ENCODE measurements at places on chromosomes 11 and 22. TPM values are rescaled to one million over a fixed set of nuclear protein-coding genes. Genes with fewer than 3 reads are reported as not detected.
A peak's percentile ranks its signal among the peaks of the same experiment; 100 is the strongest.

- DNase-seq = no peak
Measured at GRCh38 chr11:31529701-31530100, 20.1 kb downstream of the ELP4 start.

- no peak for DNase-seq
Measured at GRCh38 chr11:128208329-128209137, 378.8 kb downstream of the ETS1 start.

DNA sequence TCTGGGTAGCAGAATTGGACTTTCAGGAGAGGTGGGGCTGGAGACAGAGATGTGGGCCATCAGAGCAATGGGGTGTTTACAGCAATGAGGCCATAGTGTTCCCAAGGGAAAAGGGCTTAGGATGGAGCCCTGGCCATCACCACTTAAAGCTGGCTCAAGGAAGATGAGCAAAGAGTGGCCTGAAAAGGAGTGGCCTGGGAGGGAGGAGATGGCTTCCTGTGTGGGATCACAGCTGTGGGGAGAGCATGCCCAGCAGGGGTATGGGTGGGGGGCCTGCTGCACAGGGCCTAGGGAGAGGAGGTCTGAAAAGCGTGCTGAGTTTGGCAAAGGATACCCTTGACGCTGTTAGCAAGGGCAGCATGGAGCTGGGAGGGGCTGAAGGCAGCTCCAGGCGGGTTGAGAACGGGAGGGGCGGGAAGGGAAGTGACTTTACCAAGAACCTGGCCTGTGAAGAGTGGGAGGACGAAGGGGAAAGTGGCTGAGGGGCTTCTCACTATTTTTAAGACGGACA lies 13.9 kb downstream of the LRRC32 start:
- peak; percentile 81 for DNase-seq

DNA sequence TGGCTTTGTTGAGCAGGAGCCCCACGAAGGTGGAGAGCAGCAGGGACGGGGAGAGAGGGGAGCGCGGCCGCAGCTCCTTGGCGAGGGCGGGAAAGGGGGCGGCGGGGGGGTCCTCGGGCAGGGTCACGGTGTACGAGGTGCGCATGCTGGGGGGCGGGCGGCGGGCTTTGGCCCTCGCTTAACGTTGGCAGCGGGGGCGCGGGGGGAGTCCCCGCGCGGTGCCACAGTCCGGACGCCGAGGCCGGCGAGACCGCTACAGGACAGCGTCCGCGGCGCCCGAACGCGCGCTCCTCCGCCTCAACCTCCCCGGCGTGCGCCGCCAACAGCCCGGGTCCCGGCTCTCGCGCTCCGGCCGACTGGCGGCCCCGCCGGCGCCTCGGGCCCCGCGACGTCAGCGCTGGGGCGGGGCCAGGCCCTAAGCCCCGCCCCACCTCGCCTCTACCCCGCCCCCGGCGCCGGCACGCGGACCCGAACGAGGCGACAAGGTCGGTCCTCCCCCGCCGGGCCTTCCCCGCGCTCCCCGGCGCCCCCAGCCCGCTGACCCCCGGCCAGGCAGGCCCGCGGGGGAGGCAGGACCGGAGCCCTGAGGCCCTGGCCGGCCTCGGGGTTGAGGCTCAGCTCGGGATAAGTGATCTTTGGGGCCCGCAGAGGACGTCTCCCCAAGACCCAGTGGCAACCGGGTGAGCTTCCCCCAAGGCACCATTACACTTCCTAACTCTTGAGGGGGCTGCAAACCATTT lies 17.5 kb downstream of the USP2 start:
- no peak for DNase-seq

DNA sequence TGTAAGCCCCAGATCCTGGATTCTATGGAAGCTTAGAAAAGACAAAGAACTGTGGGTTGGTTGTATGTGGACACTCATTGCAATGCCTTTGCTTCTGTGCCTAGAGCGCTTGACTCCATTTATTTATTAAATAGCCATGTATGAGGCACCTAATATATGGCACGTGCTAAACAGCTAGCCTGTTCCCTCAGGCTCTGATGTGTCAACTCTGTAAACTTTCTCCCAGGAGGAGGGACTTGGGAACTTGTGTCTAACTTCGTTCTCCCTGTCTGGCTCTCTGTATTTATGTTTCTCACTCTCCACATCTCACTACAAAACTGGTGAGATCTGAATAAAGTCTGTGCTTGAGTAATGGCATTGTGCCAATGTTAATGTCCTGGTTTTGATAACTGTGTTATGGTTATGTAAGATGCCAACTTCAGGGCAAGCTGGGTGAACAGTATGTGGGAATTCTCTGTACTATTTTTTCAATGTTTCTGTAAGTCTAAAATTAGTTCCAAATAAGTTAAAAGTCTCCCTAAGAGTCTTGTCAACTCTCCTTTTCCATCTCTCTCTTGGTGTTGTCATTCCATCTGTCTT lies 34.1 kb upstream of the ZBTB16 start:
- no peak for DNase-seq

- no peak for DNase-seq
Measured at GRCh38 chr11:43278193-43278956, 33.4 kb upstream of the API5 start.

DNA sequence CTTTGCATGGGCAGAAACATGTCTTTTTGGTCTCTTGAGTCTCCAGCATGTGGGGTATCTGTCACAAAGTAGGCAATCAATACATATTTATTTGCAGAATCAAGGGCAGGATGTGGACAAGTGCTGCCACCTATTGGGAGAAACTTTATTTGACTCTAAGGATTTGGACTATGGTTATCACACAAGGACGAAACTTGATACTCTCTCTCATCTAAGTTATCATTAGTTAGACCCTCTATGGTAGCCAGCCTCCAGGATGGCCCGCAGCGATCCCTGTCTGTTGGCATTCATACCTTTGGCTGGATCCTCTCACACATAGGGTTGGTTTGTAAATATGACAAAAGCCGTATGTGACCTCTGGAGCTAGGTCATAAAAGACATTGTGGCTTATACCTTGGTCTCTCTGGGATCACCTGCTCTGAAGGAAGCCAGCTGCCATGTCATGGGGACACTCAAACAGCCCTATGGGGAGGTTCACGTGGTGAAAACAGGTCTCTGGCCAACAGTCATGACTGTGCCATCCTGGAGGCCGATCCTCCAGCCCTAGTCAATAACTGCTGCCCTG lies 1.1 kb upstream of the FBXO7 start:
- no peak for DNase-seq

- DNase-seq = no peak
Measured at GRCh38 chr11:99554232-99554903, 533.6 kb downstream of the CNTN5 start.

DNA sequence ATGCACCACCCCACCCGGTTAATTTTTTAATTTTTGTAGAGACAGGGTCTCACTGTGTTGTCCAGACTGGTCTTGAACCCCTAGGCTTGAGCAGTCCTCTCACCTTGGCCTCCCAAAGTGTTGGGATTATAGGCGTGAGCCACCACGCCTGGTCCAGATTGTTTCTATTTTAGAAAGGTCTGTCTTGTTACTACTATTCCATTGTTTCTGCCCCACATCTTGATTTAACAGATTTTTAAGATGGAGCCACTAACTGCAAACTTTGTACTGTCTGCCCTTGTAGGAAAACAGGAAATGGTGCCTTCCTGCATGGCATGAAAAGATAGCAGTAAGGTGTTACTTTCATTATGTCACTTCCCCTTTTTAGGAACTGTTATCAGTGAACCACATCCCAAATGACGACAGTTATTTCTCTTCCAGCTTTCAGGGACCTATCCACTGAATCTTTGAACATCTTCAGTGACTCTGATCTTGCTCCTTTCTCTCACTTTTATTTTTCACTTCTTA lies 23.2 kb downstream of the TAF1D start:
- DNase-seq = no peak

- DNase-seq = no peak
Measured at GRCh38 chr22:41862160-41862529, 29.2 kb downstream of the SREBF2 start.

- DNase-seq = no peak
Measured at GRCh38 chr22:23850136-23850611, 7.5 kb upstream of the SLC2A11 start.

- no peak for DNase-seq
Measured at GRCh38 chr11:95661162-95661561, 128.4 kb downstream of the FAM76B start.

DNA sequence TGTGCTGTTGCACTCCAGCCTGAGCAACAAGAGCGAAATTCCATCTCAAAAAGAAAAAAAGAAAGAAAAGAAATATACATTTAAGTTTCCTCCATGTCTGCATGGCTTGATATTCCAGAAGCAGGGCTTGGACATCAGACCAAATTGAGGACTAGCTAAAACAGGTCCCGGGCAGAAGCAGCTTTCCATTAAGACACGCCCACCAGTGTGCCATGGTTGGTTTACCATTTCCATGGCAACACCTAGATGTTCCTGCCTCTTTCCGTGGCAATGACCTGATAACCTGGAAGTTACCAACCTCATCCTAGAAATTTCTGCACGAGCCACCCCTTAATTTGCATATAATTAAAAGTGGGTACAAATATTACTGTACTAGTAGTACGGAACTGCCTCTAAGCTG lies 111.3 kb downstream of the NAT10 start:
- DNase-seq = no peak

DNA sequence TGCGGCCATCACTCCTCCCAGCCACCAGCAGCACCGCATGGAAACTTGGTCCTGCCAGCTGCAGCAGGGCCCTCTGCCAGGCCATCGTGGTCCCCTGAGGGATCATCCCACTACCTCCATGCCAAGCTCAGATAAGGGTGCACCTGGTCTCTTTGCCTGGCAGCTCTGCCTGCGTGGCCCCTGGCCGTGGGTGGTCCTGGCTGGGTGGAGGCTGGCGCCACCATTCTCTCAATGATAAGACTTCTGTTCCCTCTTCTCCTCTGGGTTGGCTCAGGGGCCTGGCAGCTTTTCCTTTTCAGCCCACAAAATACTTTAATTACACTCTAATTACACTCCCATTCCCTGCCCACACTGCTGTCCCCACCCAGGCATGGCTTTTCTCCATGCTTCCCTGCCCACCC lies 26.8 kb upstream of the TSKU start:
- no peak for DNase-seq

DNA sequence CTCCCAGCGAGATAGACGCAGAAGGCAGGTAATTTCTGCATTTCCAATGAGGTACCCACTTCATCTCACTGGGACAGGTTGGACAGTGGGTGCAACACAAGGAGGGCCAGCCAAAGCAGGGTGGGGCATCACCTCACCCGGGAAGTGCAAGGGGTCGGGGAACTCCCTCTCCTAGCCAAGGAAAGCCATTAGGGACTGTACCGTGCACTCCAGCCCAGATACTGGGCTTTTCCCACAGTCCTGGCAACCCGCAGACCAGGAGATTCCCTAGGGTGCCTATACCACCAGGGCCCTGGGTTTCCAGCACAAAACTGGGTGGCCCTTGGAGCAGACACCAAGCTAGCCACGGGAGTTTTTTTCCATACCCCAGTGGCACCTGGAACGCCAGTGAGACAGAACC lies 17.2 kb downstream of the TRPC6 start:
- no peak for DNase-seq

DNA sequence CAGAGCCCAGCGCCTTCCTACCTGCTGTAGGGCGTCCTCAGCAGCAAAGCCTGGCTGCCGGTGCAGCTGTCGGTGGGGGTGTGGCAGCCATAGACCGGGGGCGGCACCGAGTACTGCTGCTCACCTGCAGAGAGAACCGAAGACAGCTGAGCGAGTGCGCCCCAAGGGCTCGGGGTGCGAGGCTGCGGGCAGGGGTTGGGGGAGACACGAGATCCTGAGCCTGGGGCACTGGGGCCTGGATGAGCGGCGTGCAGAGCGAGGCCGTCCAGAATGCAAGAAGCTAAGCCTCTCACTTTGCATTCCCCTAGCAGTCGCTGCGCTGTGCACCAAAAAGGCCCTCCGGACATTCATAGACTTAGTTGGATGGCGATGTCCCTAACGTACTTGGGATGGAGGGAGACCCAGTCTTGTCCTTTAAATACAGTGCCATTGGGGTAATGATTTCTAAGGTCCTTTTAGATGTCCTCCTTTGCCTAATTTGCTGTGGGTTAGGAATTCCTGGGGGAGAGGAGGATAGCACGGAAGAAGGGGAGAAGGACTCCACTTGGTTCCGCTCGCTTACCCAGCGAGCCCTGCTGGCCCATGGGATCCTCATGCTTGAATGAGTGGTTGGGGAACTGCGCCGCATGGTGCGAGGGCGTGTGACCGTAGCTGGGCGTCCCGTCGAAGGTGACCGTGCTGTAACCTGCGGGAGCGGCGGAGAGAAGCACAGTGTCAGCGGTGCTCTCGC lies 7.2 kb downstream of the WT1 start:
- DNase-seq = no peak

DNA sequence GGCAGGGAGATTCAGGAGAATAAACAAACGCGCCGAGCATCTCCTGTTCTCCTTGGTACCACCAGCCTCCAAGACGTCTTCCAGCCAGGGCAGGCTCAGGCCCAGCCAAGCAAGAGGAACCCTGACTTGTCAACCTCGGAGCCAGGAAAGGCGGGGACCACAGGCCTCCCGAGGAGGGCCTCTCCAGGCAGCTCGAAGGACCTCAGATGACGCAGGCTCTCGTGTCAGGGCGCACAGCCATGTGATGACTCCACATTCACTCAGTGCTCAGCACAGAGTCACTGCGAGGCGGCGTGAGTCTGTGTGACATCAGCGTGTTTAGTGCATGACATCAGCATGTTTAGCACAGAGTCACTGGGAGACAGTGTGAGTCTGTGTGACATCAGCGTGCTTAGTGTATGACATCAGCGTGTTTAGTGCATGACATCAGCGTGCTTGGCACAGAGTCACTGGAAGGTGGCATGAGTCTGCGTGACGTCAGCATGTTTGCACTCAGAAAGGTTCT lies 241.4 kb downstream of the BRD1 start:
- no peak for DNase-seq

DNA sequence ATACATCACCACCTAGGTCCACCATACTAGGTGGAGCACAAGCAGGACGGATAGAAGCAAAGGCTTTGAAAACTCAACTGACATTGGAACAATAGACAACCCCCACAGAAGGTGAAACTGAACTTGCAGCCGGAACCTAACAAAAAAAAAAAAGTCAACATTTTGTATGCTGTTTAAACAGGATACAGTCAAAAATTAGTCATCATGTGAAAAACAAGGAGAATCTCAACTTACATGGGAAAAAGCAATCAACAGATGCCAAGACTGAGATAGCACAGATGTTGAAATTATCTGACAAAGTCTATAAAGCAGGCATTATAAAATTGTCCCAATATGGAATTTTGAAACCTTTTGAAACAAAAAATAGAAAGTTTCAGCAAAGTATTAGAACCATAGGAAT lies 123.8 kb downstream of the RAB38 start:
- DNase-seq = no peak

DNA sequence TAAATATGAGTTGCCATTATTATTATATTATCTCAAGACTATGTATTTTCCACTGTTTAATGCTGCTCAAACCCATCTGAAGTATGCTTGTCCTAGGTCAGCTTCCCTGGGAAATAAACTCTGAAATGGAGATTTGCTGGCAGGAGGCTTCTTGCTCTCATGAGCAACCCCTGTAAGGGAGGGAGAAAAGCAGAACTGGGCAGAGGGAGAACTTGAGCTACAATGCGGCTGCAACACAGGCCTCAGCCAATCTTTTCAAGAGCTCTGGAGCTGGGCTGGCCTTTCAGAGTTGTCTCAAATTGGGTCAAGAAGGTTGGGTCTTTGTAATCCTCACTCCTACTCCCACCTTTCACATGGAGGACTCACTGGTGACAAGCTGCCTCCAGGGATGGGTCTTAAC lies 412.6 kb downstream of the TENM4 start:
- DNase-seq = no peak

Gene C1QTNF5
- 32.2 TPM for total RNA-seq

Gene TMEM45B
- 10.1 TPM for total RNA-seq

Gene KLHL35
- total RNA-seq = not detected

Gene ZNRF3
- total RNA-seq = 7.9 TPM

Gene SHANK3
- total RNA-seq = 20.4 TPM

Gene CBX7
- 98.0 TPM for total RNA-seq

Gene FAM181B
- total RNA-seq = 0.49 TPM

Gene SCGB2A2
- total RNA-seq = not detected

Gene TEX54
- not detected for total RNA-seq

Gene ST3GAL4
- total RNA-seq = 41.5 TPM

Gene CSF2RB
- 4.2 TPM for total RNA-seq

Measured in vagina (tissue), 2 donors.